A549 (cell line): ENCODE measurements at places on chromosomes 1 and 21. TPM values are rescaled to one million over a fixed set of nuclear protein-coding genes. Genes with fewer than 3 reads are reported as not detected.

- DNase-seq, result no peak
Observed at GRCh38 chr1:3923378-3924185, 23.5 kb upstream of the C1orf174 start.

The F13B gene
- polyA plus RNA-seq, result 0.19 to 0.33 TPM (median 0.21 TPM) in 3 replicates

The F11R gene
- 28.3 to 30.3 TPM (median 29.7 TPM) in 3 replicates for polyA plus RNA-seq

The ADAM30 gene
- polyA plus RNA-seq, result not detected in 3 replicates

GRCh38 chr21:44874240-44874496, 678 bp upstream of the PTTG1IP start:
- no peak for DNase-seq

The NUP210L gene
- not detected in 3 replicates for polyA plus RNA-seq

GRCh38 chr1:207344221-207344620, 22.7 kb downstream of the CD55 start:
- no peak for DNase-seq

DNA sequence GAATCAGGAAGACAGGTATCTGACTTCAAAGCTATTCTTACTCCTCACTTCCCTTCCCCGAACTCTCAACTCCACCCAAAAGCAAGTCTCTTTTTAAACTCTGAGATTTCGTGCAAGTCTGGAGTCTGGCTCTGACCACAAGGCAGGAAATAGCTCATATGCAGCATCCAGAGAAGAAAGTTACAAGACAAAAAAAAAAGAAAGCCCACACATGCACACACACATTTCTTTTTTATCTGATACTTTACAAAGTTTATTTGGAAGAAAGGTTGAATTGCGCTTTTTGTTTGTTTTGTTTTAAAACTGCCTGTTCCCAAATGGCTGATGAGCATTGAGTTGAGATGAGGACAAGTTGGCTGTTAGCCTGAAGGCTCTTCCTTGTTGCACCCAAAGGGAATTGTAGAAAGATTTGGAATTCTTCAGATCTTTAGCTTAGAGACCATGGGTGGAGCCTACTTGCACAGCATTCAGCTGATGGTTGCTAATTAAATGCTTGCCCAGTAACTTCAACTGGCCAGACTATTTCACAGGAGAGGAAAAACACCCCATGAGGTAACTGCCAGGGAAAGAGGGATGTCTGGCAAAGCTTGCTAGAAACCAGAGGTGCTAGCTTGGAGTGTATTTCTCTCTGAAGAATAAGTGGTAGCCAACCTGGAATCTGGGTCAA, 490.3 kb downstream of the TTLL7 start:
- no peak for DNase-seq

- DNase-seq, result no peak
Observed at GRCh38 chr1:172662464-172663109, 3.7 kb downstream of the FASLG start.

- no peak for DNase-seq
Observed at GRCh38 chr1:31127266-31127665, 61.7 kb upstream of the PUM1 start.

The ILDR2 gene
- 0.03 TPM in 1 of 3 replicates, not detected in the others for polyA plus RNA-seq

- no peak for DNase-seq
Observed at GRCh38 chr1:247430434-247430833, 14.5 kb downstream of the NLRP3 start.

The YOD1 gene
- 9.5 to 10.3 TPM (median 10.3 TPM) in 3 replicates for polyA plus RNA-seq

The BTBD8 gene
- polyA plus RNA-seq, result 0.80 to 1.2 TPM (median 0.93 TPM) in 3 replicates

The OVAAL gene
- 0.08 to 0.12 TPM (median 0.09 TPM) in 3 replicates for polyA plus RNA-seq

DNA sequence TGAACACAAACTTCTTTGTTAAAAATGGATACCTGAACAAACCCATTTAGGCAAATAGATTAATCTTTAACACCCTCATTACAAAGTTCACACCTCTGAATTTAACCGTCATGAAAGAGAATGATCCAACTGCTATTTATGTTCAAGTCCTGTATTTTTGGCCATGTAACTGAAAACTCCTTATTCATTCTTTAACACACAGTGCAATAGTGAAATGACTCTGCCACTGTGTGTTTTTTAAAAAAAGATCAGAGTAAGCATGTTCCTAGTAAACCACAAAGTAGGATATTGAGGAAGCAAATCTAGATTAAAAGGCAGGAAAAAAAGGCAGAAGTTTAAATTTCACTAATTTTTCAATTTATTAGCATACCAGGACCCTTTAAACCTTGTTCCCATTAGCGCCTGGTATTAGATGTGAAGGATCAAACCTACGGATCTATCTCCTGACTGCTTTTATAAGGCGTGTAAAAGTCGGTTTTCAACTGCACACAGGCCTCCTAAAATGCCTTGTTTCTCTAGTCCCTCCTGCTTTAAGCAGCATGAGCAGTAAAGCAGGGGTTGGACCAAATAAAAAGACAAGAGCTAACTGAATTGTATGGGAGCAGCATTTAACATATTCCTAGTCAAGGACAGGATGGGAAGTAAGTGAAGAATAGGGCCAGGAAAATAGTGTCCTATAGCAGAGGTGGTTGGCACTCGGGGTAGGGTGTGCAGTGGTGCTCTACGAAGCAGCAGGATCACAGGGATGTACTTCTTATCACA, 33.4 kb downstream of the NUCKS1 start:
- no peak for DNase-seq

GRCh38 chr21:35559829-35560225, 500.5 kb downstream of the SETD4 start:
- DNase-seq, result no peak

- no peak for DNase-seq
Observed at GRCh38 chr1:183002797-183003196, 20.4 kb upstream of the LAMC1 start.

The KHDRBS1 gene
- 107 to 110 TPM (median 109 TPM) in 3 replicates for polyA plus RNA-seq

DNA sequence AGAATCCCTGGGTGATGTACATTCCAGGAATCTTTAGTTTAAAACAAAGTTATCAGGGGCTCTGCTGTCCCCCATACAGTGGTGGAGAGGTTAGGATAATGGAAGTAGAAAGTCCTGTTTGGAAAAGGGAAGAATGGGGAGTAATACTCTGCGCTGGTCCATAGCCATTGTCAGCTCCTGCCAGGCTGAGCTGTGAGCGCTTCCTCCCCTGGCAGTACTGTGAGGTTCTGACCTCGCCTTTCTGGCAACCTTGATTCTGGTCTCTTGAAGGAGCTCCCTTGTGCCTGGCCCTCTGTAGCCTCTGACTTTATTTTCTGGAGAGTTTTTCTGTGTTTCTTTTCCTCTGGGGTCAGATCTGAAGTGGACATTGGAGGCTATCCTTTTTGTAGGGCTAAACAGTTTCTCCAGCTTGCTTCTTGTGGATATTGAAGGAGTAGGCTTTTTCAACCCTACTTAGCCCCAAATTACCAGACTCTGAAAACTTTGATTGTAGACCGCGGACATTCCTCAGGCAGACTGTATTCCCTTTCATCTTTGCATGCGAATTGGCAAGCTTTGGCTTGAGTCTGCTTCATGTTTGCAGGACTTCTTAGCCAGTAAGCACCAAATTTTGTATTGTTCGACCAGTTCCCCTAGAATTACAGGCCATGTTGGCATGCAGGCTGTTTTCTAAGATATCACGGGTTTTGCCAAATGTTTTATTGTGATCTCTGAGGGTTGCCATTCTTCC, 13.8 kb downstream of the UBE4B start:
- DNase-seq, result no peak

DNA sequence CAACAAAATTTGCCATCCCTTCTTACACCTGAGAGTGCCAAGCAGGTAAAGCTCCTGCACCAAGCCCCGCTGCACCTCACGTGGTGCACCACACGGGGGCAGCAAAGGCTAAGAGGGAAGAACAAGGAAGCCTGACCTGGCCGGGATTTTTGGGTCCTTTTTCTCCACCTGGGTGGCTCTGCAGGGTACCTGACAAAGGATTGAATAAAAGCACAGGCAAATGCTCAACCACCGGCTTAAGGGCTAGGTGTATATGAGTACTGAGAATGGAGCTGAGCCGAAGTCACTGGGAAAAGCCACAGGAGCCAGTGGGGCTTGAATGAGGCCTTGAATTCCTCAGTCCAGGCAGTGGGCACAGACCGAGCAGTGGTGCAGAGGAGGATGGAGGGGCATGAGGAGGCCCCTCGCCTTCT, 36.4 kb downstream of the ZNF697 start:
- DNase-seq, result peak; percentile 42

DNA sequence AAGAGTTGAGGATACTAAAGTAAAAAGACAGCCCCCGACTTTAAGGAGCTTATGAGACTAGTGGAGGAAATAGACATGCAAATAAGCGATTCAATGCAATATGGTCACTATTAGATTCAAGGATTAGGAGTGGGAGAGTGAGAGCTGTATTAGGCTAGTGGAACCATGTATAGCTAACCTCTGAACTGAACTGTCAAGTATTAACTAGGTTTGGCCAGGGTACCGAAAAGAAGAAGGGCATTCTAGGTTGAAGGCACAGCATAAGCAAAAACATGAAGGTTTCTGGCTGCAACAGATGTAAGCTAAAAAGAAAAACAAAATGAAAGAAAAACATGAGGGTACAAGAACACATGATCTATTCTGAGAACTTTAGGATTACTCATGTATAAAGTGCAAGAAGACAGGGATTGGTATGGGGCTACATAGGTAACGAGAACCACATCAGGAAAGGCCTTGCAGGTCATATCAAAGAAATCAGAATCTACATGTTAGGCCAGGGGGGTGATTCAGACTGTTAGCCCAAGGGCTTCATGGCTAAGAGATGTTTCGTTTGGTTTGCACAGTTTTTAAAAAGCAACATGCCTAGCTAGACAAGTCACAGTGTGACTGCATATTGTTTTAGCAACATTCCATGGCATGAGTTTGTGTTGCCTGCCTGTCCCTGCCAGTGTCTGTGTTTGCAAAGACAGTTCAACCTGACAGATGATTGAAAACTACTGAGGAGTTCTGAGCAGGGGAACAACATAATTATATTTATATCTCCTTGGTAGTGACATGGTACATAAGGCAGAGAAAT, 54.4 kb upstream of the HAO2 start:
- no peak for DNase-seq

The ADAMTS5 gene
- polyA plus RNA-seq, result not detected in 3 replicates

The WNT3A gene
- polyA plus RNA-seq, result not detected in 3 replicates

DNA sequence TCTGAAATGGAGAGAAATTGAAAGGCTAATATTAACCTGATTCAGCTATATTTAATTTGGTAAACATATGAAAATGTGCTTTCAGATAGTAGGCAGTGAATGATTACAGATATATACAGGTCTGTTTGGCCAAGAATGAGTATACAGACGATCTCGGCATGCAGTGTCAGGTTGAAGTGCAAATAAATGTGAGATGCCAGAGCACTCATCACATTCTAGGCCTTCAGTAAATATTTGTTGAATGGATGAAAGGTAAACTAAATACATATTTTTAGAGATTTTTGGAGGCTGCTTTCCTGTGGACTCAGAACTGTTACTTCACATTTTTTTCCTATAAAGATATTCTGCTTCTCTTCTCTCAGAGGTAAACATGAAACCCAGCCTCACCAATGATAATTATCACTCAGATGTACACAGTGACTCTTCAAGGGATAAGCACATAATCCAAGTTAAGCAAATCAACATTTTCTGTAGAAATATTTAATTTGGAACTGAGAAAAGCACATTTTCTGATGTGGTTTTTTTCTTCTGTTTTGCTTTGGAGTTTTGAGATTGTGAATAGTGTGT, 702.9 kb downstream of the BRINP3 start:
- DNase-seq, result no peak

GRCh38 chr1:111770916-111771315, 15.2 kb downstream of the DDX20 start:
- DNase-seq, result no peak

DNA sequence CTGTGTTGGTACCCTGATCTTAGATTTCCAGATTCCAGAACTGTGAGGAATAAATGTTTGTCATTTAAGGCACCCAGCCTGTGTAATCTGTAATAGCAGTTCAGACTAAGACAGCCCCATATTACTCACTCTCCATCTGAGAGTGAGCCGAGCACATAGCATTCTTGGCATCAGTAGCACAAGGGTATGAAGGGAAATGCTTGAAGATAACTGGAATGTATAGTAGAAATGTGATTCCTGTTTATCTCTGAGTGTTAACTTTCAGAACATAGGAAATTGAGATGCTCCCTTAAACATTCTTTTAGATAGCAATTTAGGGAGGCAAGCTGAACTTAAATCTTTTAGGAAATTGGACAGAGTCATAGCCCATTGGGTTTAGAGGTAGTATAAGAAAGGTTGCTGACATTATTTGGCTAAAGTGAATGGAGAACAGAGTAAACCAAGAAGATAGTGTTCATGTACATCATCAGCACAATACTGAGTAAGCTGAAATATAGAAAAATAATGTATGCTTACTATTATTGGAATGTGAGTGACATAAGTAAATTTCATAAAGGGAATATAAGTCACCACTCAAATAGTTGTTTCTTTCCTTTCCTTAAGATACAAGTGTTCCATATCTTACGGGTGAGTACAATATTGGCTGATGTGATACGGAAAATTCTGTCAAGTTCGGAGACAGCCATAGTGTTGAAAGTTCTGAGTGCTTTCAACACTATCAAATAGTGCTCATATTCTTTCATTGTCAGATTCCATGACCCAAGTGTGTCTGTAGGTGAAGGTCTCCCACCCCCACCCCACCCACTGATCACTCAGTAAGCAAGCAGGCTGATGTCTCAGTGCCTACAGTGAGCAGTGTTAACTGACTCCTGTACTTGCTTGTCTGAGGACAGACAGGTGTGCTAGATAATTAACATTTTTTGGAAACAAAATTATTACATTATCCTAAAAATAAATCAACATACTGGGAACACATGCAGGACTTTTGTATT, 73.7 kb downstream of the LRRC8D start:
- no peak for DNase-seq
